Fibroblast of skin of abdomen (primary cell): ENCODE measurements at places on chromosomes 1 and 21.
A peak's percentile ranks its signal among the peaks of the same experiment; 100 is the strongest.

DNA sequence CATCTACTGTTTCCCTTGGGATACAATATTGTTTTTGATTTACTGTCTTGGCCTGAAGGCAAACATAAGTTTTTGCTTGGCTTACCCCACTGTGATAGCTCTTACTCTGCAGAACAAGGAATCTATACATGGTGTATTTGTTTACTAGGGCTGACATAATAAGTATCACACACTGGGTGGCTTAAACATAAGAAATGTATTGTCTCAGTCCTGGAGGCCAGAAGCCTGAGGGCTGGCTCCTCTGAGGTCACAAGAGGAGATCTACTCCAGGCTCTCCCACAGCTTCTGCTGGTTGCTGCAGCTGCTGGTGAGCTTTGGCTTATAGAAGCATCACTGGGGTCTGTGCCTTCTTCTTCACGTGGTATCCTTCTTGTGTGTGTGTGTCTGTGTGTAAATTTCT, 30.7 kb upstream of the IGSF5 start:
- DNase-seq, result no peak

- DNase-seq, result peak; percentile 93
These were observed 82.0 kb upstream of the ROR1 start for GRCh38 chr1:63691701-63692425.

DNA sequence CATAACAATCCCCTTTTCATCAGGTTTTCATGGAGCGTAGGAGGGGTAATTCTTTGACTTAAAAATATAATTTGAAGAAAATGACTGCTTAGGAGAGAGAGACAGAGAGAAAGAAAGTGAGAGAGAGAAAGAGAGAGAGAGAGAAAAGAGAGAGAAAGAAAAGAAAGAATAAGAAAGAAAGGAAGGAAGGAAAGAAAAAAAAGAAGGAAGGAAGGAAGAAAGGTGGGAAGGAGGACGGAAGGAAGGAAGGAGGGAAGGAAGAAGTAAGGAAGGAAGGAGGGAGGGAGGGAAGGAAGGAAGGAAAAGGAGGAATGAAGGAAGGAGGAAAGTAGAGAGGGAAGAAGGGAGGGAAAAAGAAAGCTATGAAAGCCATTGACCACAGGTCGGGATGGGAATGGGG, 10.8 kb upstream of the DEGS1 start:
- DNase-seq, result no peak

DNA sequence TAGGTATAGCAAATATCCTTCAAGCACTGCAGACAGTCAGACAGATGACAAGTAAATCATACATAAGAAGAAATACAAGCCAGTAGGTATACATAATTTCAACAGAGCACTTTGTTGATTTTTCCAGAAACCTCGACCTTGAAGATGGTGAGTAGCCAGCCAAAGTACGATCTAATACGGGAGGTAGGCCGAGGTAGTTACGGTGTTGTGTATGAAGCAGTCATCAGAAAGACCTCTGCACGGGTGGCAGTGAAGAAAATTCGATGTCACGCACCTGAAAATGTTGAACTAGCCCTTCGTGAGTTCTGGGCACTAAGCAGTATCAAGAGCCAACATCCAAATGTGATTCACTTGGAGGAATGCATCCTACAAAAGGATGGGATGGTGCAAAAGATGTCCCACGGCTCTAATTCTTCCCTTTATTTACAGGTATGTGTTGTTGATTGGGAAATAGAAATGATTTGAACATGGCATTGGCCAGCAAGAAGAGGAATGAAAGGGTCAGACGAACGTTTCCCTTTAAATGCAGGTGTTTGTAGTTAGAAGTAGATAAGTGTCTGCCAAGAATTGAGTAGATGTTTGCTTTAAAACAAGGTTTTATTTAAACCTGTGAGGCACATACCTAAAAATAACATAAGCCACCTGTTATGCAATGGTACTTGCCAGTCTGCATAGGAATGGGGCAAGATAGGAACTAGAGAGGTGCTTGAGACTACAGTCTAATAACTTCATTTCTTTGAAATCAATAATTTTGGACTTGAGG, 2.7 kb downstream of the PDIK1L start:
- DNase-seq, result no peak

GRCh38 chr1:22018583-22019559, 17.4 kb downstream of the CELA3A start:
- peak; percentile 94 for DNase-seq

DNA sequence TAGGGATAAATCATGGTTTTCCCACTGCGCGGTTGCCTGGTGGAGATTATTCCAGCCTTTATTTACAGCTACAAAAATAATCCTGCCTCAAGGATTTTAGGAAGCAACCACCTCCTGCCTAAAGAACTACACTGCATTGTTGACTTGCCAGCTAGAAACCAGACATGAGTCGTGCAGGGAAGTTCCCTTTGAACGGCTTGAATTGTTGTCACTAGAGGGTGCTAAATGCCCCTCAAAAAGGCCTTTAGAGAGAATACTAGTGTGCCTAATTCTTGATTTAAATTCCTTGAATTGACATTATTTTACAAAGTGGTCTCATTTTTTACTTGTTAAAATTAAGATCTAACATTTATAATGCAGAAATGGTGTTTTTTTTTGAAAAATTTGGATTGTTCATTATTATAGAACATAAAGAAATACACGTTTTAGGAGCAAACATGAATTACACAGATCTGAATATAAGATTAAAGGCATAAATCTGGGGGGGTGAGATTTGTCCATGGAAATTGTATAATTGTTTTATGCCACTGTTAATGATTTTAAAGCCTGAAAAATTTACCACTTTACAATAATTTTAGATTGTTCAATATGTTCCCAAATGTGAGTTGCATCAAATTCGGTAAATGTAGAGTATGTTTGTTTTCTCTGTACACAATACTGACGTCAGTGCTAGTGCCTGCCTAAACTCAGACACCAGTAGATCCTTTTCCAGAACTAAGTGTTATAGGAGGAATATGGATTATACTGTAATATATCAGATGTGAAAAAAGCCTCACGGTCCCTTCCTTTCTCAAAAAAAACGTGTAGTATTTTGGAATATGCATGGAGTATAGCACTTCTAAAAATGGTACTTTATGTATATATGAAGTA, 7.6 kb upstream of the ERG start:
- DNase-seq, result peak; percentile 78
